Skeletal muscle cell (primary cell): ENCODE measurements at places on chromosomes 6 and 20.
A peak's percentile ranks its signal among the peaks of the same experiment; 100 is the strongest.

DNA sequence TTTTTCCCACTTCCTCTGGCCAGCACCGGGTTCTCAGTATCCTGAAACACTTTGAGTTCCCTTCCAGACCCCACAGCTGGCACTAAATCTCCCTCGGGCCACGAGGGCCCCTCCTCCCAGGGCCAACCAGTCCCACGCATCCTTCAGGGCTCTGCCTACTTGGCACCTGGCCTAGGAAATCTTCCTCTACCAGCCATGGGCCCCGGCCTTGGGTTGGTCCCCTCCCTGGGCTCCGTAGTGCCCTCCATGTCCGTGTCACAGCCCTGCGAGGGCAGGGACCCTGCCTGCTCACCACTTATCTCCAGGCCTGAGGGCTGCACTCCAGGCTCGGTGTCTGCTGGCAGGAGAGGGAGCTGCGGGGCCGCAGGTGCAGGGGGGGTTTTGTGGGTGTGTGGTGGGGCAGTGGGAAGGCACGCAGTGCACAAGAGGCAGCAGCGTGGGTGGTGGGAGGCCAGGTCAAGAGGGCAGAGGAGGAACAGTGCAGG lies 48.8 kb upstream of the CDH22 start:
- DNase-seq: no peak

DNA sequence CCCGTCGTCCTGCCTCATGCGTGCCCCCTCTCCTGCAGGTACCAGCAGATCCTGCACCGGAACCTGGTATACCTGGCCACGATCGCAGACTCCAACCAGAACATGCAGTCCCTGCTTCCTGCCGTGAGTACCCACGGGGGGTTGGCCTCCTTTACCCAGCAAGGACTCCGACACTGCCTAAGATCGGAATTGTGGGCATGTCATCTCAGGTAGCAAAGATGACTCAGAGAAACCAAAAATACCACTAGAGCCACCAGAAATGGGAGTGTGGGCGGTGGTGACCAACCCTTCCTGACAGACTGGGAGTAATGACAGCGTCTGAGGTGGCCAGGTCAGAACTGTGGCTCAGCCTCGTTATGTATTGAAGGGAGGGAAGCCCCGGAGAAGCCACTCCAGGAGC lies 16.3 kb downstream of the SS18L1 start:
- DNase-seq: no peak

DNA sequence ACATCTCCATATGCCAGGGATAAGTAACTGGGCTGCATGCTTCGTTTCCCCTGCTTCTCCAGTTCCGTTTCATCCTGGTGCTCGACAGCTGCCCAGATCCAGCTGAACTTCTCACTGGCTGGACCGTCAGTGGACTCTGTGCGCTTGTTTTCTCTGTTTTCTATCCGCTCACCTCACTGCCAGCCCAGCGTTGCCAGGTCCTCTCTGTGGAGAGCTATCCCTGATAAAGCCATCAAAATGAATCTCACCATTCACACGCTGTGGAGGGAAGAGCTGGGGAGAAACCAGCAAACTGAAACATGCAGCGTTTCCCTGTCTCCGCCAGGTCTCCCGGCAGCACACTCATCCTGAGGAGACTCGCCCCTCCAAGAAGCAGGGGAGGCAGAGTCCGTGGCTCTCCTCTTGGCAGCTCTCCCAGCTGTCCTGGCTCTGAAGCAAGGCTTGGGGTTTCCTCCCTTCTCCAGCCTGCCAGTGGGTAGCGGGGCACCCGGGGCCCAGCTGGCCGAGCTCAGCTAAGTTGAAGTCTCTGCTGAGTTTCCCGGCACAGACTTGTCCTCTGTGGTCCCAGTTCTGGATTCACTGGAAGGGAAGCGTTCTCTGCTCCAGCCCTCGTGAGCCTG lies 160.9 kb downstream of the DTNBP1 start:
- peak; percentile 76 for DNase-seq

DNA sequence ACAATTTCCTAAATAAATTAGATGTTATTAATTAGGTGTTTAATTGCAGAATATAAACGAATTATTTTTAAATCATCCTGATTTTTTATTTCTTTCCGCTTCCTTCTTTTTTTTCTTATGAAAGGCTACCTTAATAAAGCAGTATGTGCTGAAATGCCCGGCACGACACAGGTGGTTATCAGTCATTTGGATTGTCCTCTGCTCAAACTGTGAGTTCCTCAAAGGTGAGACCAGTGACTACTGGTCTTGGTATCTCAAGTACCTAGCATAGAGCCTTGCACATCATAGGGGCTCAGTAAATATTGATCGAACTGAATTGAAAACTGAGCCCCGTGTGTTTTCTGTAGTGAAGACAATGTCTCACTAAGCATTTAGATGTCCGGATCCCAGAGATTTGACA lies 9.6 kb upstream of the EZR start:
- DNase-seq: no peak
